ENCODE measurements at places on chromosomes 3 and 15. TPM values are rescaled to one million over a fixed set of nuclear protein-coding genes. Genes with fewer than 3 reads are reported as not detected.

The RASA2 gene
- 19.5 TPM for total RNA-seq

The AMOTL2 gene
- 137 TPM for total RNA-seq

The AMT gene
- total RNA-seq = 4.9 TPM

The KLHL6 gene
- total RNA-seq = not detected

The GALNT15 gene
- total RNA-seq = 10.2 TPM

The NISCH gene
- 60.5 TPM for total RNA-seq

The CFAP44 gene
- 4.0 TPM for total RNA-seq

The C3orf20 gene
- total RNA-seq = not detected

The GPD1L gene
- total RNA-seq = 9.7 TPM

DNA sequence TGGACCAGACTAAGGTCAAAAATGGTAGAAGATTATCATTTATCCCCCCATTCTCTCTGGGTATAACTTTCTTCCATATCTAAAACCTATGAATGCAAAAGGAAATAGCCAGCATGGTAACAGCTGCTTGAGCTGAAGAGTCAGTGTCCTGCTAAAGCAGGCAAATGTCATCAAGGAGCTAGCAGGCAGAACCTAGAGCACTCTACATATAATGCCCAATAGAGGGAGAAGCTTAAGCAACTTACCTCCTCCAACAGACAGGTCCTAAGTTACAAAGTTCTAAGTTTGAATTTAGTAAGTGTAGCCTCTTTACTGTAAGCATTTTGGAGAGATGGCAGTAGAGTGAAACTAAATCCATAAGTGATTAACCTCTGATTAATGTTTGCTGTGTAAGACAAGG, 7.7 kb downstream of the RAF1 start:
- DNase-seq = no peak

DNA sequence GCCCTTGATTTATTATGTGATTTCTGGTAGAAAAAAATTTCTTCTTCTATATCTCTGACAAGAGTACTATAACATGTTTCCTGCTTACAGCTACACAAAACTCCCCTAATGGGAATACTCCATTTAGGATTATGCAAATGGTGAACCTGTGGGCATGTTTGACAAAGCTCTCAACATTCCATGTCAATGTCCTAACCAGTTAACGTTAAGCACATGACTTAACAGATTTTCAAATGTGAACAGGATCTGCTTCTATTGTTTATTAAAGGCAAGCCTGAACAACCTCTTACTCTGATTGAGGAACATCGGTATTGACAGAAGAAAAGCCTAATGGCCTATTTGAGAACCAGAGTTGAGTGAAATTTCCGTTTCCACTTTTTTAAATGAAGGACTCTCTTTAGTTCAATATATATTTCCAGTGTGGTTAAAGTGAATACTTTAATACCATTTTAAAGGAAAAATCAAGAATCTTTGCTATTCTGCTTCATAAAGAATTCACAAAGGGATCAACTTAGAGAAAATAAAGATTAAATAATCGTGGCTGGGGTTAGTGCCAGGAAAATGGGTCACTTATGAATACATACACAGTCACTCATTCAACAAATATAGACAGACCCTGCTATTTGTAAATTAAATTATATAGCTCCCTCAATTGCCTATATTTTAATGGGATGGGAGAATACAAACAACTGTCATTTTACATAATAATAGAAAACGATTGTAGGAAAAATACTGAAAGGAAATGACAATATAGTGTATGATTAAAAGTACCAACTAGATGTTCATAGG, 300.3 kb upstream of the CBLB start:
- DNase-seq = no peak

DNA sequence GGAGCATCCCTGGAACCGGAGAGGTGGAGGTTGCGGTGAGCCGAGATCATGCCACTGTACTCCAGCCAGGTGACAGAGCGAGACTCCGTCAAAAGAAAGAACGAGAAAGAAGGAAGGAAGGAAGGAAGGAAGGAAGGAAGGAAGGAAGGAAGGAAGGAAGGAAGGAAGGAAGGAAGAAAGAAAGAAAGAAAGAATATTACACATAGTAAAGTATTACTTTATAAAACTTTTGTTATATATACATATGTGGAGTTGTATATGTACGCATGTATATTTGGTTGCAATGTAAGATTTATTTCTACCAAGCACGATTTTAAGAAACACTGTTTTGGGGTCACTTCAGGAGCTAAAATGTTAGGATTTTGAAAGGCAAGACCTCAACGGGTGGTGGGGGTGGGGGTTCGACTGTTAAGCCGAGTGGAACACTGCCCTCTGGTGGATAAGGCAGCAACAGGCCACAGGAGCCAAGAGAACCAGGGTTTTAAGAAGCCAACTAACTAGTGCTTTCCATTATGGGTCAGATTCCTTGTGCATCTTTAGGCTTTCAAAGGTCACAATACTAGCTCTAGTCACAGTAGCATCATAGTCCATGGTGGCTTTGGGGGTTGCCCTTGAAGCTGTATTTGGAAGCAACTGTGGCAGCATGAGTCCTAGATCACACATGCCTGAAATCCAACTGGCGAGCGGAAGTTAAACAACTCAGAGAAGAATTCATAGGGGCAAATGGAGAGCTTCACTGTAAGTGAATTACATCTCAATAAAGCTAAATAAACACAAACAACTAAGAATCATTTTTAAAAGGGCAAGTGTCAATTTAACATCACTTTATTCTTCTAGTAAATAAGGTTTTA, 22.5 kb downstream of the GLB1 start:
- DNase-seq = peak; percentile 71

DNA sequence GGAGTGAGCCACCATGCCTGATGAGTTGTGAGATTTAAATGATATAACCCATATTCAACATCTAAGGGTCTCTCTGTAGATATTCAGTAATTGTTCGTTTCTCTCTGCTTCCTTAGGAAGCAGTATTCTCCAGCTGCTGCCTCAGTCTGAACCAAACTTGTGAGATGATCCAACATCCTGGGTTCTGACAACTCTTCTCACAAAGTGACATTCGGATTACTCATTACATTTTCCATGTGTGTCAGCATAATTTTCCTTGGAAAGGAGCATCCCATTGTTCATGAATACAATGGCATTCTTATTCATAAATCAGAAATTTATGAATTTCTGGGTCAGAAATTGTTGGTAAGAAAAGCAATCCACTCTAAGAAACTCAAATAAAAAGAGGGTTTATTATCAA, 15.0 kb upstream of the SEC22A start:
- DNase-seq = no peak

DNA sequence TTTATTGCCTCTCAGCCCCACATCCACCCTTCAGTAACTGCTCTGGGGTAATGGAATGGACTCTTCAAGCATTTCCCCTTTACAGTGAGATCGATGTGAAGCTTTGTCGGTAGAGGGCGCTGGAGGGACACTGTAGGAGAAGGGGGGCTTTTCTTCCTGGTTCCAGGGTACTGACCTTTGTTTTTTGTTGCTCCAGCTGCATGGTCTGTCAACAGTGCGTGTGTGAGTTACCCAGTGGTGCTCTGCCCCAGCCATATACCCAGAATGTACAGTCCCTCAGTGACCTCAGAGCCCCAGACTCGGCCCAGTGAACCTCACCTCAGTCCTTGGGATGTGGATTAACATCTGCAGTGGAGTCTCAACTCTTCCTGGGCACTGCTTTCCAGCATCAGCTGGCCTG, 180.3 kb upstream of the TSC22D2 start:
- peak; percentile 74 for DNase-seq

GRCh38 chr15:83063551-83063950, 3.5 kb downstream of the BTBD1 start:
- no peak for DNase-seq

DNA sequence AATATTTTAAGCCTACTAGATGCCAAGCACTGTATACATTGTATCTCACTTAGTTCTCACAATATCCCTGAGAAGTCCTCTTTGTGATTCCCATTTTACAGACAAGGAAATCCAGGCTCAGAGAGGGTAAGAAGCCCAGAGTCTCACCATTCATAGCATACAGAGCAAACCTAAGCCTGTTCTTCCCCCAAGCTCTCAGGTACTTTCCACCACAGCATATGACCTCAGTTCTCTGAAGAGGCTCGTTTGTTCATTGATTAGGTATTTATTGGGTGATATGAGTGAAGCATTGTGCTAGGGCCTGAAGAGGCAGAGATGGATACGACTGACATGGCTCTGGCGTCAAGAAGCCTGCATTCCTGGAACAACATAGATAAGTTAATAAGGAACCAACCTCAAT, 310.9 kb upstream of the UMPS start:
- DNase-seq = no peak

GRCh38 chr15:52772766-52773165, 17.4 kb downstream of the ONECUT1 start:
- DNase-seq = no peak

DNA sequence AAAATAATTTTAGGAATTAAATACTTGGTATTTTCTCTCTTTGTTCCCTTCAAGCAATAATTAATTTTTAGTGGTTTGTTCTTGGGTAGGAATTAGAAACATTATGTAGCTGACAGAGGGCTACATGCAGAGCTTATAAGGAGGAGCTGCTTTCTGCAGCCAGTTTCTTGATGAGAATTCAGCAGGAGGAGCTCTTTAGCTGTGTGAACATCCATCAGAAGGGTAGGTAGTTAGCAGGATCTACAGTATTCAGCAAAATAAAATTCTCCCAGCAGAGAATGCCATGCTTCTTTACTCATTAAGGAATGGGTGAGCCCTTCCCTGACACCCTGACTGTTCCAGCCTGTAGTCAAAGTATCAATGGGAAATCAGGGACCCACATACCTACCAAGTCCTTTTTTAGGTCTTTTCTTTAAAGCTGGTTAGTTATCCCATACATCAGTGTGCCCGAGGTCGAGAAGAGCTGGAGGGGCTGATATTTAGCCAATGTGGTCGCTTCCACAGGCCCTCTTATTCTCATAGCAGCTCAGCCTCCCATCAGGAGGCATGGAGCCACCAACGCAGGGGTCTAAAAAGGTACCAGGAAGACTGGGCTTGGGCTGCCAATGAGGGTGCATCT, 54.0 kb downstream of the KCNAB1 start:
- peak; percentile 51 for DNase-seq

DNA sequence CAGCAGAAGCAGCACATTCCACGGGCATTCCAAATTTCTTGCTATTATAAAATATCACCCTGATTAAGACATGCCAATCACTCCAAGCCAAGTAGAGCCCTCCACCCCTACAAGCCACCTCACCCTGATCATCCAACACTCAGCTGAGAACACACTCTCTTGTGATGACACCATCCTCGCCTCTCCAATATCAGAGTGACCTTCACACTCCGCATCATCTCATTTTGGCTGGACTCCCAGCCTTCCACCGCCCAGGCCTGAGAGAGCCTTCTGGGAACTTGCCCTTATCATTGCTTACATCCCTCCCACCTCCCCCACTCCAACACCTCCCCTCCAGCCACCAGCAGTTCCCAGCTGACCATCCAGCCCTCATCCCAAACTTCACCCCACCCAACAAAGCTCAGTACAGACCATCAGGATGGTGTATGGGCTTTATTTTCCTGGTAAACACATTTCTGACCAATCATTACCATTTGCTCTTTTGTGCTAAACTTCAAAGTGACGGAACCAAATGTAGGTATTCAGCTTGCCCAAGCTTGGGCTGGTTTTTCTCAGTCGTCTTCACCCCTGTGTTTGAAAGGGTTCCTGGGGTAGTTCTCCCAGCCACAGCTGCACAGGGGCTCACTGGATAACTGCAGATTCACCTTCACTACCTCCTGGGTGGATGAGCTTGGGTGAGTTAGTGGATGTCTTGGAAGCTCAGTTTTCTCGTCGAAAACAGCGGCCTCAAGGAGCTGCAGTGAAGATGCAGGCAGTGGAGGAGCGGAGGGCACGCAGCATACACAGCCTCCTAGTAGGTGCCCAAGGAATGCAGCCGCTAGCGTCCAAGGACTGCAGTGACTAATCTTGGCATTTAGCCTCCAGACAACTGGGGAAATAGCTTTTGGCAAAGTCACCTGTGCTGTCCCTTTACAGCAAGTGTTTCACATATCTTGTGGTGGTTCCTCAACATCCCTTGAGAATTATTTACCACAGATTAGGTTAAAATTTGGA, 115.1 kb downstream of the LIPC start:
- DNase-seq = peak; percentile 90

DNA sequence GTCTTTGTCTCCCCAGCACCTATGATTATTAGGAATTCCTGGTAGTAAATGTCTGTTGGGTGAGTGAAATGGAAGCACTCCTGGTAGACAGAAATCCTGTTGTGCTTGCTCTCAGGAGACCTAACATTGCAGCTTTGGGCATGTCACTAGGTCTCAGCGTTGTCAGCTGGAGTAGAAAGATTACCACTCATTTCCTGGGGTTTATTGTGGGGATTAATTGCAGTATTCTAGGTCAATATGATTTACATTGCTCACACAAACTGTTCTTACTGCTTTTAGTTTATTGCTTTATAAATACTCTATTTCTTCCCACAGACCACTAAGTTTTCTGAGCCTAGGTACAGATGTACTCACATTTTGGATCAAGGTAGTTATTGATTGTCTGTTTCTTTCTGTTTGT, 5.1 kb downstream of the TSEN2 start:
- no peak for DNase-seq

- DNase-seq = peak; percentile 82
These were observed 133.8 kb downstream of the GMNC start for GRCh38 chr3:190728574-190729246.

- no peak for DNase-seq
These were observed 32.8 kb downstream of the PLSCR1 start for GRCh38 chr3:146511402-146512134.

DNA sequence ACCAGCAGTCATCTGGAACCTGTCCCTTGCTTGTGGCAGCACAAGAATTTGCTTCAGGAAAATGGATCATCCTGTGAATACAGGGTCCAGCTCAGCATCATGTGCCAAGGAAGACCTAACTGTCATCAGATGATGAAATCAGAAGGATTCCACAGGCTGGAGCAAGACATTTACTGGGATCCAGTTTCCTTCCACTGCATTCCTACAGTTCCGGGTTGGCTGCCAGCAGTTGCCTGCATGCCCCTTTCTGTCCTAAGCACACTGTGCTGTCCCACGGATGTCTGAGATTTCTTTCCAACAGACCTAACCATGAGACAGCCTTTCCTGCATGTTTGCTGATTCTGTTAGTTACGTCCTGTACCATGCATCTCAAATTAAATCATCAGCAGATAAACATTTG, 140.7 kb downstream of the IMPG2 start:
- peak; percentile 21 for DNase-seq

- no peak for DNase-seq
These were observed 114.0 kb downstream of the MAGI1 start for GRCh38 chr3:65924762-65925161.

DNA sequence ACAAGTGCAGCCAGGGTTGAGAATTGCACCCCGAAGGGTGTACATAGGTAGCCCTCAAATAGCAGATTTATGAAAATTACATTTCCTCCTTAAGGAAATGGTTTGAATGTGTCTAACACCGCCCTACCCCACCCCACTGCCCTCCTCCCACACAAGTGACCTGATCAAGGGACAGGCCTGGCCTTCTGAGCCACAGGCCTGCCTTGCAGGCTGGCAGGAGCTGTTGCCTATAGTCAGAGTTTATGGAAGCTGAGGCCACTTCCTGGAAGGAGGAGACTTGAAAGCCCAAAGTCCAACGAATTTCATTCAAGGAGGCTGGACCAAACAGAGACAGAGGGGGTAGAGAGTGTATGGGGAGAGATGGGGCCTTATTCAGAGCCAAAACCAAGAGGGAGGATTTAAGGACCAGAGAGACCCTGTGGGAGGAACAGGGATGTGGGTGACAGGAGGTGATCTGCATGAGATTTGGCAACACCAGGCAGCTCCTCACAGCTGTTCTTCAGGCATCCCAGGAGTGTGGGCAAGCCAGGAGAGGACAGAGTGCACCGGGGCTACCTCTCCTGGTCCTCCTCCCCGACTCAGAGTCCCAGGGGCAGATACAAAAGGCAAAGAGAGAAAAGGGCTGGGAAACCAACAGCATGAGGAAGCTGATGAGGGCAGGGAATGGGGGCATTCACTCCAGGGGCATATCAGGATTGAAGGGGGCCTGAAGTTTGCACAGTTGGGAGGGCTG, 100.4 kb upstream of the HES1 start:
- no peak for DNase-seq

Data from MCF 10A (cell line).